ENCODE measurements at places on chromosomes 13 and 19.

DNA sequence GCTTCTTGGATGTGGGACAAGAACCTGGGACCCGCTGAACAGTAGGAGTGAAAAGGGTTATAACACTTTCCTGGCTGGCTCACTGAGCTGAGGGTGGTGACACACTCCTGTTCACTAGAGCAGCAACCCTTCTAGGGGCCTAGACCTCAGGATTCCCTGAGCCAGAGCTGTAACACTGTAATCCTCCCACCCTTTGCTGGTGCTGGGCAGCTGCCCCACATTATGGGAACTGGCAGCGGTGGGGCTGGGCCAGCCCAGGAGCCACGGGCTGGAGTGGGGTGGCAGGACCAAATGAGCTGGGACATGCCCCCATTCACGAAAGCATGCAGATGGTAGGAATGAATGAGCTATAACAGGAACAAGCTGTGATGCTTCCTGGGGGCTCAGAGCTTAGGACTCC, 110.6 kb downstream of the B3GLCT start:
- no peak for DNase-seq

GRCh38 chr13:82878536-82878935, 1003.7 kb downstream of the SLITRK1 start:
- no peak for DNase-seq

DNA sequence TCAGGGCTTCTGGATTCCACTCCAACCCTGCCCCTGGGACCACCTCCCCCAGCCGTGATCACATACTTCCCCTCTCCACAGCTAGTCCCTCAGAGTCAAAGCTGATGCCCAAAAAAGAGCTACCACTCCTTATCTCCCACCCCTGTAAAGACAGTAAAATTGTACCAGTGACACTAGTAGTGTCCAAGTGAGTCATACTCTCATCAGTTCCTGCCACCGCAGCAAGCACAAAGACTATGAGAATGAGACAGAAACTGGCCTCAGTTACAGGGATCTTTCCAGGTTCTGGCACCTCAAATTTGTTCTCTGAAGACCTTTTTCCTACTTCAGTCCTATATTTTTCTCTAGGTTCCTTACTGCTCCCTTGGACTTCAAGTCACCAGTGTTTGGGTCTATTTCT, 144.2 kb downstream of the SPRY2 start:
- no peak for DNase-seq

DNA sequence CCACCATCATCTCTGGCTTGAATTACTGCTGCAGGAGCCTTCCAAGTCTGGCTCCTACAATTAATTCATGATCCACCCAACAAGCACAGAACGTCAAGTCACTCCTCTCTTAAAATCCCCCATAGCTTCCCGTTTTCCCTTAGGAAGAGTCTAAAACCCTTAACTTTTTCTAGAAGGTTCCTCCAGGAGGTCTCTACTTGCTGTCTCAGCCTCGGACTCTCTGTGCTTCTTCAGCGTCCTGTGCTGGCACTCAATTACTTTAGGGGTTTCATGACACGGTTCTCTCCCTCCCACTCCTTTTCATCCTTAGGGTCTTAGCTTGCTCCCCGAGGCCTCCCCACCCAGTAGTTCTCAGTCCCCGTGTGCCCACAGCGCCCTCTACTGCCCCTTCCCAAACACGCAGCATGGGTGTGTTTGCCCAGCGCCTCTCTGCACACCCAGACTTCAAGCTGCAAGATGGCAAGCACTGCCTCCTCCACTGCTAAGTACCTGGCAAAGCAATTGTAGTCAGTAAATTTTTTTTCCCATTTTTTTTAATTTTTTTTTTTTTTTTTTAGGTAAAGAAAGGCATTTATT, 25.8 kb upstream of the MAP3K10 start:
- DNase-seq: no peak

GRCh38 chr19:14072535-14073260, at the start of gene MISP3:
Gene MISP3, plus strand, starts transcription at chr19:14072786. Its CDS starts 524 bp downstream, at chr19:14073310.
- no peak for DNase-seq

DNA sequence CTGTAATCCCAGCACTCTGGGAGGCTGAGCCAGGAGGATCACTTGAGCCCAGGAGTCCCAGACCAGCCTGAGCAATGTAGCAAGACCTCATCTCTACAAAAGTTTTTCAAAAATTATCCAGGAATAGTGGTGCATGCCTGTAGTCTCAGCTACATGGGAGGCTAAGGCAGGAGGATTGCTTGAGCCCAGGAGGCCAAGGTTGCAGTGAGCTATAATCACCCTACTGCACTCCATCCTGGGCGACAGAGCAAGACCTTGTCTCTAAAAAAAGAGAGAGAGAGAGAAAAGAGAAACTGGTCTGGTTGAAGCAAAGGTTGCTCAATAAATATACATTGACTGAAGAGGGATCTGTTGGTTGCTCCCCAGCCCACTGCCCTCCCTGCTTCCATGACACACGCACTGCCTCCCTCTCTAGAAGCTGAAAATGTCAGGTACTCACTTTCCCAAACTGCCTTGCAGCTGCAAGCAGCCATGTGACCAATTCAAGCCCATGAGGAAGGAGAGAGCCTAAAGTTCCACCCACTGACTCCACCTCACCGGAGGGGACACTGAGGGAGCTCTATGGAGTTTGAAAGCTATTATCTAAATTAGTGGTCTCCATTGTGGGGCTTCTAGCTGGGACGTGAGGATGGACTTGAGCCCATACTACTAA, 14.0 kb downstream of the CEACAM16 start:
- no peak for DNase-seq

GRCh38 chr13:35796623-35797022, 320.1 kb upstream of the MAB21L1 start:
- DNase-seq: no peak

DNA sequence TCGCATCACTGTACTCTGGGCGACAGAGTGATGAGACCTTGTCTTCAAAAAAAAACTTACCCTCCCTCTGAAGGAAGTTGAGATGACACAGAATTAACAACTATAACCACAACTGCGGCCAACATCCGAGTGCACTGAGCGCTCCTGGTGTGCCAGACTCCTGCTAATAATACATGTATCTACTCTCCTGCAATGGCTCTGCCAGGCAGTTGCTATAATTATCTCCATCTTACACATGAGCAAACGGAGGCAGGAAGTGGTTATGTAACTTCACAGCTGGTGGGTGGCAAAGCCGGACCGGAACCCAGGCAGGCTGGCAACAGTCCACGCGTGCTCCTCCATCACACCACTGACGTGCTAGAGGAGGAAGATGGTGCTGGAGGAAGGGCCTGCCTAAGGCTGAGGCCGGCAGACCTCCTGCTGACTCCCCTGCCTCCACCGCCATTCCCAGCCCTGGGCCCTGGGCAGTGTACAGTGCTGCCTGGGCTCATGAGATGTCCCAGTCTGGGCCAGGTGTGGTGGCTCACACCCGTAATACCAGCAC, 12.6 kb downstream of the XRCC1 start:
- no peak for DNase-seq

GRCh38 chr13:67123165-67123564, 107.0 kb downstream of the PCDH9 start:
- DNase-seq: no peak

- no peak for DNase-seq
These were observed 4.7 kb downstream of the TEX30 start for GRCh38 chr13:102768909-102769308.

DNA sequence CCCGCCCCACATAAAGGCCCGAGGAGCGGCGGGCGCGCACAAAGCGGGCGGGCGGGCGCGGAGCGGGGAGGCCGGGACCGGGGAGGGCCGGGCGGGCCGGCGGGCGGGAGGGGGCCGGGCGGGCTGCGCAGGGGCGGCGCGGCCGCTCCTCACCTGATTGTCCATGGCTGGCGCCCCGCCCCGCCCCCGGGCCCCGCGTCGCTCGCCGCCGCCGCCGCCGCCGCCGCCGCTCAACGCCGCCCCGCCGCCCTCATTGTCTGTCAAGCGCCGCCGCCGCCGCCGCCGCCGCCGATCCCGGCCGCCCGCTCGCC, 200 bp downstream of the MLLT1 start:
- no peak for DNase-seq

- DNase-seq: no peak
These were observed 7.0 kb downstream of the DCAF15 start for GRCh38 chr19:13959141-13959961.

DNA sequence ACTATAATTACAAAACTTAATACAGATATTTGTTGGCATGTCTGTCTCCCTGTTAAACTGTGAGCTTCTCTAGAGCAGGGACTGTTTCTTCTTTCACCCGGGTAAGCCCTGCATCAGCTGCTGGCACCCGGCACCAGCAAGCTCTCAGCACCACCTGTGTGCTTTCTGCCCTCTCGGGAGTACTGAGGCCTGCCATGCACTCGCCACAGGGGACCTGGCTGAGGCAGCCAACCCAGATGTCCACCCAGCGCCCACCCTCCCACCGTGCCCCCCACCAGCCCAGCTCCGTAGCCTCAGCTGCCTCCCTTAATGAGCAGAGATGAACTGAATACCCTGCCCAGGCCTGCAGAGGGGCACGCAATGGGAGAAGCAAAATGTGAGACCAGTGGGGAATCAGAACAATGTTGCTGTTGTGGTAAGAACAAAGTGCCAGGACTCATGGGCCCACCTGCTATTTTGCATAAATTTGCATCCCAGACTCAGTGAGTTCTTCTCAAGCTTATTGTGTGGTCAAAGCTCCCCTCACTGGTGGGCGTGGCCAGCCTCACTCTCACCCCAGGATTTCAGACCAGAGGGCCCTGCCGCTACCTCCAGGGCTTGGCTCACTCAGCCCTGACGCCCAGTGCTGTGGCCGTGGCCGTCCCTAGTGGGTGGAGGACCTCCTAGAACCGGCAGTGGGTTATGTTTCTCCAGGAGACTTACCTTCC, 14.6 kb upstream of the SERPINE3 start:
- DNase-seq: no peak

- no peak for DNase-seq
These were observed 8.0 kb downstream of the CYP4F8 start for GRCh38 chr19:15622991-15623390.

- no peak for DNase-seq
These were observed 27.5 kb upstream of the TMEM255B start for GRCh38 chr13:113731192-113732175.

DNA sequence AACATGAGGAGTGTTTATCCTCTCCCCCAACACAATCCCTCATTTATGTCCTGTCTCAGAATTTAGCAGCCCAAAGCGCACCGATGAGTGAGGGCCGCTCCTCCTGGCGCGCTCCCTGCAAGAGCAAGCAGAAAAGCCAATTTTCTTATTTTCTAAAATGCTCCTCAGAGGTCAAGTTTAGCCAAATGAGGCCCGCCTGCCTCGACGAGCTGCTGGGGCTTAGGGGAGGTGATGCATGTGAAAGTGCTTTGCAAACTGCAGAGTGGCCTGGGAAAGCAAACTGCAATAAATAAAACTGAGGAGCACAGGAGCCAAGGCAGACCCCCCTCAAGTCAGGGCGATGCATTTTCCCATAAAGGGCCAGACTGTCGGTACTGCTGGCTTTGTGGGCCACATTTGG, 29.0 kb downstream of the CAPS start:
- no peak for DNase-seq

DNA sequence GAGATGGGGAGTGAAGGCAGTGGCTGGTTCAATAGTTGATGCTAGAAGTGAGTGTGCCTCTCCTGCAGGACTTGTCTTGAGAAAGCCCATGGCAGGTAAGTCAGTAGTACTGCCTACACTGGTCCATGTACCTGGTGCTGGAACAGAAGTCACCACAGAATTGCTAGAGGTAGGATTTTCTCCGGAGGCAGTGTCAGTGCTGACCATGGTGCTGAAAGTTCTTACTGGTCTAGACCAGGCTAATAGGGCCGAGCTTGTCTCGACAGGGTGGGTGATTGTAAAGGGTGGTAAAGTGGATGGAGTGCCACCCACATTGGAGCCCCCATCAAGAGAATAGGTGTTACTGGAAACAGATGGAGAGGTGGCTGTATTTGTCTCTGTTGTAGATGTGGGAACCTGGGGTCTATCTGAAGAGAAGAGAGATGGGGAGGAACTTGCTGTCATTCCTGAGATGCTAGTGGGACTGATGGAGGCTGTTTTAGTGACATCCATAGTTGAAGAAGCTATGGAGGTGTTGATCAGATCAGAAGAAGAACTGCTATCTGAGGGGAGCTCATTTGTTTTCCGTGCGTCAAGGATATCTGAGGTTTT, 36.6 kb downstream of the MUC16 start:
- DNase-seq: no peak

- no peak for DNase-seq
These were observed 24.1 kb downstream of the PBX4 start for GRCh38 chr19:19594381-19594780.

- no peak for DNase-seq
These were observed 5.5 kb upstream of the CCNE1 start for GRCh38 chr19:29806098-29806866.

- DNase-seq: no peak
These were observed 14.4 kb upstream of the GTF2F2 start for GRCh38 chr13:45105895-45106294.

GRCh38 chr13:102405499-102406100, 3.8 kb upstream of the FGF14 start:
- DNase-seq: no peak

GRCh38 chr19:33194886-33195644, 935 bp downstream of the LRP3 start:
- peak; percentile 57 for DNase-seq

DNA sequence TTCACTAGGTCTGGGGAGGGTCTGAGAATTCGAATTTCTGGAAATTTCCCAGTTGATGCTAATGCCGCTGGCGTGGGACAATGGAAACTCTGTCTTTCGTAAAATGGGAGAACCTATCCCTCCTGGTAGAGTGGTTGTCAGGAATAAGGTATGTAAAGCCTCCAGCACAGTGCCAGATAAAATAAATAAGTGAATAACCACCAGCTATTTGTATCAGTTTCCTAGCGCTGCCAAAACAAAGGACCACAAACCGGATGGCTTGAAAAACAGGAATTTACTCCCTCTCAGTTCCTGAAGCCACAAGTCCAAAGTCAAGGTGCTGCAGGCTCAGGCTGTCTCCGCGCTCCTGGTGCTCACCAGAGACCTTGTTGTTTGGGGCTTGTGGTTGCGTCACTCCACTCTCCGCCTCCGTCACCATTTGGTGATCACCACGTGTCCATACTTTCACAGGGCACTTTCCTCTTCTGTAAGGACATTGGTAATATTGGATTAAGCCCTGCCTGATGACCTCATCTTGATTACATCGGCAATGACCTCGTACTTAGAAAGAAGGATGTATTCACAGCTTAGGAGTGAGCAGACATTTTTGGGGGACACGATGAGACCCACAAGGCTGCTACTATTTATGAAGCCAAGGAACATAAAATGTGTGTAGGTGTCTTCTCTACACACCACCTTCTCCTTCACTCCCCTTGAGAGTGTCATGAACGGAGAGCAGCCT, 428.5 kb downstream of the IRS2 start:
- no peak for DNase-seq

- no peak for DNase-seq
These were observed 39.0 kb downstream of the SMIM24 start for GRCh38 chr19:3441089-3441985.
